Activated naive CD8-positive, alpha-beta T cell treated with anti-CD3 and anti-CD28 coated beads, Interleukin-2, amount 10 ng/mL, durations not matched to agents 7 days and 5 days (primary cell): ENCODE measurements at places on chromosomes 1 and 21. TPM values are rescaled to one million over a fixed set of nuclear protein-coding genes. Genes with fewer than 3 reads are reported as not detected.
A peak's percentile ranks its signal among the peaks of the same experiment; 100 is the strongest.

GRCh38 chr1:72037745-72038343 lies 244.5 kb downstream of the NEGR1 start:
- H3K36me3 ChIP-seq = no peaks in the 10 kb centered on the region
- DNase-seq = no peak
- no peaks in the 10 kb centered on the region for H3K27me3 ChIP-seq

GRCh38 chr1:231507476-231508355 lies 20.8 kb upstream of the TSNAX start:
- H3K27me3 ChIP-seq = peaks cover 24% of the 10 kb centered on the region
- no peak overlapping the region for H3K4me3 ChIP-seq

DNA sequence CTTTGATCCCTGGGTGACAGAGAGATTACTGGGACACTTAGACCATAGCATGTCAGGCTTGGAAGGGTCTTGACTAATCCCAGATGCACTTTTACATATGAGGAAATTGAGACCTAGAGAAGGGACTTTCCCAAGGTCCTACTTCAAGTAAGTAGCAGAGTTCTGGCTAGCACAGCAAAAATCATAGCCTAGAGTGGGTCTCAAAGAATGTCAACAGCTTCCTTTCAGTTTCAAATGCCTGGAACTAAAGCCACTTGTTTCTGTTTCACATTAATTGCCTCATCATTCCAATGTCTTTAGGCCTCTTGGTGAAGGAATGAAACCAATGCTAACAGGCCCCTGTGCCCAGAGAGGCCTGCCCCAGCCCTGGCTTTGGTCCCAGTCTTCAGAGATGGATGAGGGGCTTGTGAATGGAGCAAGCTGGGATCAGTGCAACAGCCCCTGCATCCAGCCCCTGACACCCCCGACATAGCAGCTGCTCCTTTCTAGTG lies 26.6 kb downstream of the ATF3 start:
- no peak for DNase-seq
- no peak overlapping the region for H3K4me3 ChIP-seq
- H3K36me3 ChIP-seq = peaks cover 6% of the 10 kb centered on the region

DNA sequence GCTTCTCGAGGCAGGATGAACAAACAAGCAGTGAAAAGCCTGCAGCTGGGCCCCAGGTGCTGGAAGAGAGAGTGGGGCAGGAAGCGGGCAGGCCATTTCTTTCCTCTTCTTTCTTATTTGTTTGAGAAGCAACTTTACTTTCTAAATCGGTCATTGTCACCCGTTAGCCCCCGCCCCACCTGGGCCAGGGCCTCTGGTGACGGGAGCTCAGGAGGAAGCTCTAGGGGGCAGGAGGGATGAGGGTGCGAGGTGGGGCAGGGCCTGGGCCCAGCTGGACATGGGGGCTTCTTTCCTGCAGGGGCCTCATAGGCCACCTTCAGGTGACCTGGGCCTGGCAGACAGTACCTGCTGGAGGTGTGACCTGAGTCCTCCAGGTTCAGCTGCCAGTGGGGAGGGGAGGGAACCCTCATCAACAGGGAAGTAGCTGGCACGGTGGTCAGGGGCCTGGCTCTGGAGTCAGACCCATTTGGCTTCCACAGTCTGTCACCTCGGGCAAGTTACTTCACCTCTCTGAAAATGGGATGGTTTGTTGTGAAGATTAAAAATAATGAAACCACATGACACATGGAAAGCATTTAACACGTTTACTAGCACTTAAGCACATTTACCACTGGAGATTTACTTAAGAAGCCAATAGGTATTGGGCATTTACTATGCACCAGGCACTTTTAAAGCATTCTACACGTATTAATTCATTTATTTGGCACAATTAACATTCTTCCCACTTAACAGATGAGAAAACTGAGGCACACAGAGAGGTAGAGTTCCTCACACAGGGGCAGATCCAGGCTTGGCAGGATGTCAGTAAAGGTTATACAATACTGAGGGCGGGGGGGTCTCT lies 54.1 kb upstream of the ID3 start:
- DNase-seq = peak; percentile 68
- H3K27me3 ChIP-seq = no peaks in the 10 kb centered on the region
- H3K27ac ChIP-seq = peak overlapping the region; percentile 98

GRCh38 chr1:159949123-159949522 lies 3.7 kb upstream of the IGSF9 start:
- no peak overlapping the region for H3K4me3 ChIP-seq
- peaks cover 10% of the 10 kb centered on the region for H3K4me1 ChIP-seq

DNA sequence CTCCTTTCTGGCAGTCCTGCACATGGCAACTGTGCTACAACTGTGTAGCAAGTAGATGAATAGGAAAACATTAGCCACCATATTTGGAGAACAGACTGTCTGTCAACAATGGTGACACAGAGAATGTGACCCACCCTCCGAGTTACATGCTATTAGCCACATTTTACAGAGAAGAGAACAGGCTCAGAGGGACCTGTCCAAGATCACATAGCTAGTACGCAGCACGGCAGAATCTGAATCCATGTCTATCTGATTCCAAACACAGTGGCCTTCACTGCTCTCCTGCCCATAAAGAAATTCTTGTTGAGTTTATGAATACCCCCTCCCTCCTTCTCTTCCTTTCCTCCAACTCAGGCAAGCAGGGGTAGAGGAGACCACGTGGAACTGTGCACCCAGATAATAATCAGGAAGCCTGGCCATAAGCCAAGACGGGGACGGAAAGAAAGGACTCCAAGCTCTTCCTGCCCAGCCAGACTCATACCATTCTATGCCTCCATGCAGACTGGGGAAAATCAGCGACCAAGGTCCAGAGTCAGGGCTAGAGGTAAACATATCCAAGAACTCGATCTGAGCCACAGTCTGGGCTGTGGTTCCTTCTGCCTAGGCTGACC lies 78.8 kb downstream of the TRABD2B start:
- DNase-seq = no peak
- H3K4me1 ChIP-seq = no peaks in the 10 kb centered on the region
- peaks cover 17% of the 10 kb centered on the region for H3K27me3 ChIP-seq

Gene PRAMEF1
- not detected for total RNA-seq
